Urothelium cell line (cell line): ENCODE measurements at places on chromosomes 2 and 18.
A peak's percentile ranks its signal among the peaks of the same experiment; 100 is the strongest.

DNA sequence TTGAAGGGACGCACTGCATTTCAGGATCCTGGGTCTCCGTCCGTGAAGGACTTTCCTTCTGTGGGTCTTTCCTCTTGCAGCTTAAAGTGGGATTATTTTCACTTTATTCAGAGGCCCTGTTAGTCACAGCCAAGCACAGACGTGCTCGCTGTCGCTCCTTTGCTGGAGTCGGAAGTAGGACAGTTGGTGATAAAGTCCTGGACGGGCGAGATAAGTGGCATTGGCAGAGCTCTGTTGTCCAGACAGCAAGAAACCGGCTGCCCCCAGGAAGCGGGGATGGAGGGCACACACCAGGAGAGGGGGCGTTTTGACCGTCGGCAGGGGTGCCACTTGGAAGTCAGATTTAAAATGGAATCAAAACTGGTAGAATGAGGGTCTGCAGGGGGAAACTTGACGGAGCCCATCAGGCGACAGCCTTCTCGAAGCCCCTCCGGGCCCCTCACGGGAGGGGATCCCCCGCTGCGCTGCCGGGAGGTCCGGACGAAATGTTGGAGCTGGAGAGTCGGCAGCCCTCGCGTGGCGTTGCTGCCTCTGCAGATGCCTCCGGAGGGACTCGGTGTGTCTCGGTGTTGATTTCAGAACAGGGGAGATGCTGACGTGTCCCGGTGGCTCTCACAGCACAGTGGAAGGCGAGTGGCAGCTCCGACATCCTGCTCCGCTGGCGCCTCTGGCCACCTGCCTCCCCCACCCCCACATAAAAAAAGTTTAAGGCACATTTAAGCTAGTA is 124.2 kb downstream of the NFATC1 start:
- DNase-seq: no peak

GRCh38 chr2:108388045-108388444 is 10.3 kb downstream of the SULT1C4 start:
- no peak for DNase-seq

- DNase-seq: no peak
These were observed 51.4 kb downstream of the SLC38A11 start for GRCh38 chr2:164903951-164904350.

- DNase-seq: peak; percentile 75
These were observed 157.8 kb downstream of the BCL2 start for GRCh38 chr18:63161761-63162195.

- no peak for DNase-seq
These were observed 1407.4 kb downstream of the SUCLG1 start for GRCh38 chr2:83051538-83052170.

- no peak for DNase-seq
These were observed 146.6 kb downstream of the HAUS1 start for GRCh38 chr18:46250812-46251173.

DNA sequence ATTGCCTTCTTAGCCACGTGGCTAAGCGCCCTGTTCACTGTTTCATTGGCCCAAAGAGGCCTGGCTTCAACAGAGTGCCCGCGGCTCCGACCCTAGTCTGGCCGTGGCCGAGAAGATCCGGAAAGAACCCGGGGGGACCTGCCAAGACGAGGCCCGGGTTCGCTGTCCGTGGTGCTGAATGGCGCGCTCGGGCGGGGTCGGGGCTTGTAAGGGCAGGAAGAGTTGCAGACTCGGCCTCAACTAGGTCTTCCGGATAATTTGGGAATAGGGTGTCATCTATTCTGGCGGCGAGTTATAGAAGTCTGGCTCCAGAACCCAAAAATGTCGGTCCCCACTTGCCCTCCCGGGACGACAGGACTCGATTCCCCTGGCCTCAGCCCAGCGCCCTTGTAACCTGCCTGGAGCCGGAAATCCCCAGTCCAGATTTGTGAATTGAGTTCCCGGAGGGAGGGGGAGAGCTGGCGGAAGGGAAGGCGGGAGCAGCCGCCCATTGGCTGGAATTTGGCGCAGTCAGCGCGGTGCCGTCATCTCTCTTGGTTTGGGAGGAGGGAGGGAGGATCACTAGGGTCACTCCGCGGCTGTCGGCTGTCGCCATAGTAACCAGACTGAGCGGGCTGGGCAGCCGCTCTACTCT is 3.5 kb downstream of the CDK5R2 start:
- DNase-seq: peak; percentile 96

DNA sequence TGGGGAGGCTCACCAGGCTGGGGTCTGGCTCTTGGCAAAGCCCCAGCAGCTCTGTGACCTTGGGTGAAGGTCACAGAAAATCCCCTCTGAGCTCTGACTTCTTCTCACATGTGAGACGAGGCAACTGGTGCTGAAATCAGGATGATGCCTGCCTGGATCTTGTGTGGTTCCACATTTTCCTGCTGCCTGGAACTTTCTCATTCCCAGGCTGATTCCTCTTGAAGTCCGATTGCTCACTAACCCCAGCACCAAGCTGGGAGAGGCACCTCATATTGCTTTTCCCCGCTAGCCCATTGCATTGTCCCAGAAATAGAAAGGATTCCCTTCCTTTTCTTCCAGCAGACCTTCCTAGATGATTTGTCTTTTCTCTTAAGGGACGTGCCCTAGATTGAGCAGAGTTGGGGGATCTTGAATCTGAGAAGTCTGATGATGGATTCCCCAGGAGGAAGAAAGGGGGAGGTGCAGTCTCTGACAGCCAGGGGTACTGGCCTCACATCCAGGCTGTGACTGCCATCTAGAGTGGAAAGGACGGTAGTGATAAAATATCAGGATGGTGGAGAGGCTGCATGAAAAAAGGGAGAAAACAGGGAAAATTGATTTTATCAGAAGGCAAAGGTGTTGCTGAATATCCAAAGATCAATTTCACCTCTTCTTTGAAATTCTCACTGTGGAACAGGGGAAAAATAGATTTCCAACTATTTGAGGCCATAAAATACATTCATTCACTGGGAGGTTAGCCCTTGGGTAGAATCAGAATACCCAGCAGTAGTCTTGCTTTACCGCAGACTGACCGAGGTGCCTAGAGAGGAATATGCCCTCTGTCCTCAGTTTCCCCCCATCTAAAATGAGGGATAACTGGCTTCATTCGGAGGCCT is 96.3 kb downstream of the FAM210A start:
- DNase-seq: peak; percentile 95

GRCh38 chr2:27891673-27892105 is 1.2 kb downstream of the BABAM2 start:
- DNase-seq: no peak

DNA sequence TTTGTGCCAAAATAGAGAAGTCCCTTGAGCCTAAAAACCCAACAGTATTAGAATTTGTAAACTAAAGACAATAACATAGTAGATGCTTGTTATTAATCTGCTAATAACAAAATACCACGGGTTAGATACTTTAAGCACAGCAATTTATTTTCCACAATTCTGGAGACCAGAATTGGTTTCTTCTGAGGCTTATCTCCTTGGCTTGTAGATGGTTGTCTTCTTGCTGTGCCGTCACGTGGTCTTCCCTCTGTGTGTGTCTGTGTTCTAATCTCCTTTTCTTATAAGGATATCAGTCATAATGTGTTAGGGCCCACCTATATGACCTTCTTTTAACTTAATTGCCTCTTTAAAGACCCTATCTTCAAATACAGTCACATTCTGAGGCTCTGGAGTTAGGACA is 260.1 kb downstream of the CYRIA start:
- no peak for DNase-seq

- DNase-seq: no peak
These were observed 233.4 kb upstream of the GALNT5 start for GRCh38 chr2:157024129-157024528.

GRCh38 chr2:199128476-199129229 is 329.1 kb downstream of the SATB2 start:
- DNase-seq: no peak

DNA sequence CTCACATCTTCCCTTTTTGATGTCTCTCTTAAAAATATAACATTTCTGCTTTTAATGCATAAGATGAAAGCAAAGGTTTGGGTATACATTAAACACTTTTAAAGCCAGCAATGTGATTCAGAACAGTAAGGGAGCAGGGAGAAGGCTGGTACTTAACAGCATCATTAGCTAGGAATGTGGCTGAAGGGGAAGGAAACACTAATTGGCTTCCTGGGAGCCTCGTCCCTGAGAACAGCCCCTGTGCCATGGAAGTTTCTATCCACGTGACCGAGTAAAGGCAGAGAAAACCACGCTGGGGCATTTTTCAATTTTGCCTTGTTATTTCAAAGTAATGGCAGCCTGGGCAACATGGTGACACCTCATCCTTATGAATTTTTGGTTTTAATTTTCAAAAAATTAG is 109.2 kb upstream of the GPC1 start:
- DNase-seq: no peak

- DNase-seq: no peak
These were observed 678.4 kb upstream of the ZNF804A start for GRCh38 chr2:183919926-183920325.

- no peak for DNase-seq
These were observed 137.1 kb upstream of the GAREM1 start for GRCh38 chr18:32607816-32608215.

GRCh38 chr2:209619782-209620181 is 151.8 kb upstream of the UNC80 start:
- DNase-seq: no peak

DNA sequence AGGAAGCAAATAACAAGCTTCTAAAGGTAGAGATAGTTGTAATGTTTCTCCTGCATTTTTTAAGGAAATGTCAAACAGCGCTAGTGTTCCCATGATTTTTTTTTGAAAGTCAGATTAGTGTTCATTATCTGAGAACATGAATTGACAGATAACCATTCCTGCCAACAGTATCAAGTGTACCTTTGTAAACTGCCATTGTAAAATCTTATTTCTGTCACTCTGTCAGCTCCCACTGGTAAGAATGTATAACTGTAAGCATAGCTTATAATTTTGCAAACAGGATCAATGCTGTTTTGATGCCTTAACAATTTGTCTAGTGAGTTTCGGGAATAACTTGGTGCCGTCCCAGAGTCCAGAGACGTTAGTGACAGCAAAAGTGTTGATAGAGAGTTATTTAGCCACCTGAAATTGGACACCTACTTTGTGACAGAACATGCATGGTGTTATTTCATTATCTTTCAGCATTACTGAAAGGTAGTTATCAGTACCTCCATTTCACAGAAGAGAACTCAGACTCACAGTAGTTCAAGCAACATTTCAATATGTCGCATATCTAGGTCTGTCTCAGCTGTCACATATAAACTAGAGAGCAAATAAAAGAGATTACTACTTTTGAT is 221.4 kb downstream of the THSD7B start:
- DNase-seq: no peak

GRCh38 chr2:225192869-225193268 is 150.6 kb upstream of the DOCK10 start:
- DNase-seq: no peak

DNA sequence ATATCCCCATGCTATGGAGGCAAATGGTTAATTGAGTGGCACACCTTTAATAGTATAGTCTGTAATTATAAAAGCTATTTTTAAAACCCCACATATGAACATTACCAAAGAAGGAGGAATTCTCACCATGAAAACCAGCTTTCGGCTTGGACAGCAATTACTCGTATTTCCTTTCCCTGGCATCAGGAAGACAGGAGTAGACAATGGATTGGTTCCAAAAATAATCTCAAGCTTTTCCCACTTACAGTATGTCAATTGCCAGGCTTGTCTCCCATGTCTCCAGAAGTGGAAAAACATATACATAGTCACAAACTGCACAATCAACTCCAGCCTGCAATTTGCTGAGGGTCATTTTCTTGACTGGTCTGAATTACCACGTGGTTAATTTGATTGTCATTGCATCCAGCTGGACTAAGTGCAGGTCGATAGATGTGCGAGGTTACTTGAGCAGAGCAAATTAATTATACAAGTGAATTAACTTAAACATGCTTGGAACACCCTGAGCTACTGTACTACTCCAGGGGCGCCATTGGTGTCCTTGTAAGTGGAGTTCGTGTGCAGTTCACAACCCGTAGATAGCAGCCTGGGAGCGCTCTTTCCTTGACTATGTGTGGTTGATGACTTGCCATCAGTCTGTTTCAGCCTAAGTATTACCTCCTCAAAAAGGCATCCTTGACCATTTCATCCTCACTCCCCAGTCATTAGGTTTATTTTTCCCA is 124.3 kb upstream of the PELI1 start:
- DNase-seq: no peak

DNA sequence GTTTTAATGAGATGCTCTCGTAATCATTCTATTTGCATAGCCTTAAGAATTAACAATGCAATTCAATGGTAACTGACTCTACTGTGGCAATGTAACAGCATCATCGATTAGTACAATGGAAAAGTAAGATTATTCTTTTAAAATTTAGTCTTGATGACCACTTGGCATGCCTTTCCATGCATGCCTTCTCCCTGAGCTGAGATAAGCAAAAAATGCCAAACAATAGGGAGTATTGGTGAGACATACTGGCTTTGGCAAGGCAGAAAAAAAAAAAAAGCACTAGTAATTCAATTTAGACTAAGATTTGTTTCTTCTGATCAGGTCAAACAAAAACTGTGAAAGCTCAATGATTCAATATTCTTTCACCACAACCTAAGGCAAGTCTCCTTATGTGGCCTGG is 110.8 kb upstream of the TRIB2 start:
- DNase-seq: no peak

DNA sequence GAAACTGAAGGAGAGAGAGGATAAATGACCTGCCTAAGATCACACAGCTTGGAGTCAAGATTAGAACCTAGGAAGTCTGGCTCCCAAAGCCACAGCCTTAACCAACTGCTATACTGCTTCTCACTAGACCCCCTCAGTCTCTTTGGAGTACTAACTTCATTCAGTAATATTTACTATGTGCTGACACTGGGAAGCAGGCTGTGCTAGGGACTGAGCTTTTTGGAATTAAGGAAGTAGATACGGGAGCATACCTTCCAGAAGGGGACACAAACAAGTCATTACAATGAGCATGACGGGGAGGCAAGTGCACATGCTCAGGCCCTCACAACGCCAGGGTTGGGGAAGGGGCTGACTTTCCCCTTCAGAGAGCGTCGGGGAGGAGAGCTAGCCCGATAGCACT is 97.7 kb downstream of the INO80D start:
- DNase-seq: no peak

GRCh38 chr2:237258116-237258515 is 155.8 kb downstream of the COL6A3 start:
- DNase-seq: no peak

DNA sequence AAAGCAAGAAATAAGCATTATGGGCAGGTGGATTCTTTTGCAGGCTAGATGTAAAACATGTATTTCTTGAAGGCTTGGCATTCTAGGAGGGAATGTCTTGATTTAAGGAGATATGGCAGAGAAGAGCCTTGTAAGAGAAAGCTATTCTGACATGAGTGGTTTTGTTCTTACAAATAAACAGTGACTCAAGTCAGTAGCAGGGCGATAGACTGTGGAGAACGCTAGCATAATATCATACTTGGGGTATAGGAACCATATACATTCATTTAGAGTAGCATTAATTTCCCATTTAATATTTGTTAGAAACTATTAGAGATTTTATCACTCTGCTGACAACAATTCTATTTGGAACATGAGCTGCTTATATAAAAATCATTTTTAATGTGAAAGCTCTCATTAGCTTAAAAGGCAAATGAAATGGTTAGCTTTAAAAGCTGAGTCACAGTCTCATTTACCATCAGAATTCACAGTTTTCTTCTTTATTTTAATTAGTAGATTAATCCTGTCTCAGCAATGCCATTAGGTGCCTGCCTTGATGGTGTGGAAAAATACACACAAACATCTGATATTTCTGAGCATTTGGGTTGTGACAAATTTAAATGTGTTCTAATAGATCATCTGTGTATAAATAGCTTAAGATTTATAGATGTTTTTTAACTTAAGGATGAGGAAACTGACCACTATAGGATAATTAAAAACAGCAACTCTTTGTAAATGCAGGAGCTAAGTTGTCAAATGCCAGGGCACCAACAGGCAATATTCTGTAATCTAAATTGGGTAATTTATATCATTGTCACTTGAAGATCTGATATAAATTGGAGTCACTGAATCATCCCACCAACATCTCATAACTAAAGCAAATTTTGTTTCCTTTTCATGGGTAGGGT is 276.7 kb downstream of the PLCL1 start:
- DNase-seq: no peak
